ENCODE measurements at places on chromosomes 3 and 15.

- DNase-seq, result no peak
Measured at GRCh38 chr3:116302087-116302747, 143.1 kb downstream of the LSAMP start.

DNA sequence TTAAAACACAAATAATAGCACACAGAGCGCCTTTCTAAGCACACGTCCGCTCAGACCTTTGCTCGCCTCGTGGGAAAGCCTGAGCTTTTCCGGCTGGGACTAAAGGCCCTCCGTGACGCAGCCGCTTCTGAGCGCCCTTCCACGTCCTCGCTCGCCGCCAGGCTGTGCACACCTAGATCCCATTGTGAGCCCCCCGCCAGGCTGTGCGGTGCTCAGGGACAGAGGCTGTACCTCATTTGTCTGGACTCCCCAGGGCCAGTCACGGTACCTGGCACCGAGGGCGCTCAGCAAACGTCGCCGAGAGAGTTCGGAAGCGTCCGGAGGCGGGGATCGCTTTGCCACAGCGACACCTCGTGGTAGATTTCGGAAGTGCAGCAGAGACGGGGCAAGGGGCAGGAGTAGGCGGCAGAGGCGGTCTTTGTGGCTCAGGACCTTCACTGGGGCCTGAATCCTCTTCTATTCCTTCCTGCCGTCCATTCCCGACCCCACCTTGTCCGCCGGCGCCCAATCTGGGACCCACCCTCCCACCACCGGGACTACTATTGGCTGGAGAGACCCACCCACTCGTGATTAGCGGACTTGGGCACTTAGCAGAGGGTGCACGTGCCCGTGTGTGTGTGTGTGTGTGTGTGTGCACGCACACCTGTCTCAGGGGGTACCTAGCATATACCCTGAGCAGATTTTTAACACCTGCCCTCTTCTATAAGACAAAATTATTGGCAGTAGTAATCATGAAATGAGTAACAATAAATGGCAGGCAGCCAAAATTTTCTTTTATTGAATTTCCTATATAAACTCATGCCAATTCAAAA lies 65.6 kb downstream of the RHCG start:
- peak; percentile 70 for DNase-seq

DNA sequence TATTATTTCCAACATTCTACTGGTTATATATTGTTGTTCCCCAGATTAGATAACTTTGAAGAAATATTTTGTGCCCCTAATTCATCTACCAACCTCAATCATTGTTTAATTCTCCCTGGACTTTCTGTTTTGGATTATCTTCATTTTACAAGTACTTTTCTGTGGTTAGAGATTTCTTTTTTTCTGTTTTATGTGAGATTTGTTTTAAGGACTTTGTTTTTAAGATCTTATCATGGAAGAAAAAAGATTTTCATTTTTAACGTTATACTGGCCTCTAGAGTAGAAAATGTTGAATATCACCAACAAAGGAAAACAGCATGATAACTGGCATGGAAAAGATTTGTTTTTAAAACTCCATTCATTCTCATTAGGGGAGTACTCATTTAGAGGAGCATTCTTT lies 210.9 kb upstream of the KCNMB2 start:
- DNase-seq, result no peak

- DNase-seq, result no peak
Measured at GRCh38 chr3:194458131-194458530, 28.7 kb downstream of the ATP13A3 start.

GRCh38 chr3:112894258-112894657 lies 47.6 kb upstream of the CD200R1L start:
- DNase-seq, result no peak

DNA sequence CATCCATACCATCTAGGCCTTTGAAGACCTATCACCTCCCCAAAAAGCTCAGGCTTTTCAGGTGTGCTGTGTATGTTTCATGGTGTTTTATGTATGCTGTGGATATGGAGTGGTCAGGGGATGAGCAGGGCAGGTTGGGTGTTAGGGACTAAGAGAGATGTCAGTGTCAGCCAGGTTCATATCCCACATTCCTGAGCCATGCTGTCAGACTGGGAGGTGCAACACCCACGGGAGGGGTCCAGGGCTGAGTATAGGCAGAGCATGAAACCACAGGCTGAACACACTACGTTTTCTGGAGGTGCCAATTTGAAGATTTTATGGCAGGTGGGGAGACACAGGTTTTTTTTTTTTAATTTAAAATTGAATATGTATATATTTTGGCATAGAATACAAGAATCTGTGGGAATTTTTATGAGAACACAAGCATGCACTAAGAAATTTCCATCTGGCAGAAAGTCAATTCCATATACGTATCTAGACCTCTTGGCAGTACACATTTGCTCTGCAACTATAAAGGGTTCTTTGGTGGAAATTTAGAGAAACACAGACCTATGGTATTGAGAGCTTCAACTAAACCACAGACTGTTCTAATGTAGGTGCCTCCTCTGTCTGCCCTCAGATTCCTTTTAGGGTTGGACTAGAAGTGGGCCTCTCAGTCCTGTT lies 101.9 kb upstream of the RNU6-1 start:
- DNase-seq, result no peak

GRCh38 chr3:42486814-42487565 lies 15.5 kb upstream of the VIPR1 start:
- no peak for DNase-seq

All from CD4-positive, CD25-positive, alpha-beta regulatory T cell (primary cell).